ENCODE measurements at places on chromosomes 5 and 9.

DNA sequence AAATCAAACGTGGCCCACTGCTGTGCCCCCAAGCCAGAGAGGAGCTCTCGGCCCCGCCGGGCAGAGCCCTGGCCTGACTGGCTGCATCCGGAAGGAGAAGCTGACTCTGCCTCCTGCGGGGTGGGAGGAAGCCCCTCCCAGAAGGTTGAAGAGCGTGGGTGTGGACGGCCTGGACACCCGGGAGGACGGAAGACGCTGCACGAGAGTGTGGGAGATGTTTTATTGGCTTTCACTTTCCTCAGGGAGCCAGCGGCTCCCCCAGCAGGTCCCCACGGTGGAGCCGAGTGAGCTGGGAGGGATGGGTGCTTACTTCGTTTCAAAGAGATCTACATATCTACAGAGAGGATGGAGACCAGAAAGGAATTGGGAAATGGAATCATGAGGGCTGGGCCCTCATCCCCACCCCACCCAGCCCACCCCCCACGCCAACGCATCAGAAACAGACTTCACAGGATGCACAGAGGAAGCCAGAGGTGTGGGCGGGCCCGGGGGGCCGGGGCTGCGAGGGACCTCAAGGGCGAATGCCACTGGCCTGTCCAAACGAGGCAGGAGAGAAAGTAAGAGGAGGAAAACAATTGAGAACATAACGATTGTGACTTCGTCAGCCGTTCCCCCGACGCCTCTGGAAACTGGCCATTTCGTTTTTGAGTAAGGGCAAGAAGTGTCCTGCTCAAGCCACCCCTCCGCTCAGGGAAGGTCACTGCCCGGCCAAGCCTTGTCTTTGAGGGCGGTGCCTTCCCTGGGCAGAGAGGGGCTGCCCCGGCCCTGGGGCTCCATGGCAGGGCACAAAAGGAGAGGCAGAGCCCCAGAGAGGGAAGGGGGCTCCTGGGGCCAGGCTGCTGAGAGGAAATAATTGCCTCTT, 32.1 kb downstream of the FAM163B start:
- no peak for DNase-seq

- peak; percentile 82 for DNase-seq
These were observed 12.8 kb upstream of the RALGDS start for GRCh38 chr9:133133681-133134387.

- no peak for DNase-seq
These were observed 80.4 kb downstream of the DCP2 start for GRCh38 chr5:113056988-113057387.

DNA sequence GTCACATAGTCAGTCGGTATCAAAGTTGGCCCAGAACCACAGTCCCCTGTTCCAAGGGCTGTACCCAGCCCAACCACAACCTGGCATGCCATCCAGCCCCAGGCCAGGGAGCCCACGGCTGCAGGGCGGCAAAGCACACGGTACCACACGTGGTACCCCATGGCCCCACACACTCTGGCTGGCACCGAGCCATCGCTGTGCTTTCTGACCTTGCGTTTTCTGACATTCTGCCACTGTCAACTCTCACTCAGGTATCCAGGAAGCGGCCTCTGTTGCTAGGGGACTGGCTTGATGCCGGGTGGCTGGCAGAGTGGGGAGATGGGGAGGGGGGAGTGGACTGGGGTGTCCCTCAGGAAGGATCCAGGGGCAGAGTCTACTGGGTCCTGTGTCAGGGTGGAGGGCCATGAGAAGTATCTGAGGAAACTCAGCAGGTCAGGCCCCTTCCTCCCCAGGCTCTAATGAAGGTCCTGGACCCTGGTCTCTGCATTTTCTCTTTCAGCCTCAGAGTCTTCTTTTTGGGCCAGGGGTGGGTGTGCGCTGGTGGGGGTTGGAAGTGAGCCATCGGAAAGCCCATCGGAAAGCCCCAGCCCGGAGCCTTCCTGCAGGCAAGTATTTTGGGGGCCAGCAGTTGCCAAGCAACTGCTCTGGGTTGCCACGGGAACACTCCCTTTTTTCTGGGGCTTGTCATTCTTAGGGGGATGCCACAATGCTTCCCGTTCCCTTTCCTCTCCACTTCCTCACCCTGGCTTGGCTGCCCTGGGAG, 21.0 kb upstream of the RALGDS start:
- peak; percentile 68 for DNase-seq

DNA sequence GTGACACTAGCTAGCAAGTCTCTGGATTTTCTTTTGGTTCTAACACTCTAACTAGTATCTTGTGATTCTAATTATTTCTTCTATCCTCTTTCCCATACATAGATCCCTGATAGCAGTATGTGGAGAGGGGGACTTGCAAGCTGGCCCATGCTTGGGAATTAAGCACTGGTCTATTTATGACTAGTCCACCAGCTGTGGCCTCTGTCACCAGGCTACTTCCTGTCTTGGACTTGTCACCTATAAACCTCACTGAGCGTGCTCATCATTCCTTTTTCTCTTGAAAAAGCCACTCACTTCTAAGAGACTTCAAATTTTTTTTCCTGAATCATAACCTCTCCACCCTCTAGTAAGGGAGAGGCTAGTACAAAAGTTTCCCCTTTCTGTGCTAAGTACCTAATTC, 32.3 kb upstream of the MAMDC2 start:
- DNase-seq, result no peak

GRCh38 chr5:2173151-2173834, 290.6 kb upstream of the IRX4 start:
- peak; percentile 38 for DNase-seq
